ENCODE measurements at places on chromosomes 13 and 19.
A peak's percentile ranks its signal among the peaks of the same experiment; 100 is the strongest.

- DNase-seq, result no peak
Measured at GRCh38 chr13:111534751-111535522, 214.5 kb downstream of the TEX29 start.

DNA sequence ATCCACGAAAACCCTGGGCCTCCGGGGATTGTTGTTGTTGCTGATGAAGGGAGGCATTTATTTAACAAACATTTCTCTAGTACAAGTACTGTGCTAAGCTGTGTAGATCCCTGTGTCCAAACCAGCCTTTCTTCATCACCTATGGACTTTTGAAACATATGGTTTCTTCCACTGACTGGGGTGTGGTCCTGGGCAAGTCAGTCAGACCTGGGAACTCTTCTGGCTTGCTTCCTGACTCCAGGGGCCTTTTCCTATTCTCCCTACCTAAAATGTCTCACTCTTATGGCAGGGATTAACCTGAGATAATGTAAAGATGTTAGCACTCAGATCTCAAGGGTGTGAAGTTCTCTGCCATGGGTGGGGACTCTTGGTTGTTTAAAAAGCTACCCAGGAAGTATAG lies 46.8 kb downstream of the EFNB2 start:
- DNase-seq, result no peak

DNA sequence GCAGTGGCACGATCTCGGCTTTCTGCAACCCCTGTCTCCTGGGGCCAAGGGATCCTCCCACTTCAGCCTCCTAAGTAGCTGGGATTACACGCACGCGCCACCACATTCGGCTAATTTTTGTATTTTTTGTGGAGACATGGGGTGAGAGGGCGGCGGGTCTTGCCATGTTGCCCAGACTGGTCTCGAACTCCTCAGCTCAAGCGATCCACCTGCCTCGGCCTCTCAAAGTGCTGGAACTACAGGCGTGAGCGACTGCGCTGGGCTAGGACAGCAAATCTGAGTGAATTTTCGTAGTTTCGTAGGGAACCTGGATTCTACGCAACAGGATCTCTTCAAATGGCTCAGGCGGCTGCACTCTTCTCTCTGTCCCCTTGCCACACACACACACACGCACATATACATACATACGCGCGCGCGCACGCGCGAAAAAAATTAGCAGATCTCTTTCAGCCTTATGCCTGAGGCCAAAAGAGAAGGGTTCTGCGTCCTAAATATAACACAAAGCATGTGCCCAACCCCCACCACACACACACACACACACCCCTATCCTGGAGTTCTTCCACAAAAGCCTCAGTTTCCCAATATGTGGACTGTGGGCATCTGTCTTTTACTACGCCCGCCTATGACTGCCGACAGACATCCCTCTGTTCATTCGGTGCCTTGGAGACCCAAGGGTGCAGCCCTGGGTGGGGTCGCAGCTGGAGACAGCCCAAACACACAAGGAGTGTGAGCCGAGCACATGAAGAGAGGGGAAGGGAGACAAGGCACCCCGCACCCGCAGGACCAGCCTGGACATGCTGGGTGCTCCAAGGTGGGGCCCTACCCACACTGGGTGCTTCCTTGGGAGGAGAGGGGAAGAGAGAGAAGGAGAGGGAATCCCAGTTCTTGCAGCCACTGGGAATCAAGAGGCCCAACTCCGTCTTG lies 616 bp downstream of the PINLYP start:
- DNase-seq, result no peak

DNA sequence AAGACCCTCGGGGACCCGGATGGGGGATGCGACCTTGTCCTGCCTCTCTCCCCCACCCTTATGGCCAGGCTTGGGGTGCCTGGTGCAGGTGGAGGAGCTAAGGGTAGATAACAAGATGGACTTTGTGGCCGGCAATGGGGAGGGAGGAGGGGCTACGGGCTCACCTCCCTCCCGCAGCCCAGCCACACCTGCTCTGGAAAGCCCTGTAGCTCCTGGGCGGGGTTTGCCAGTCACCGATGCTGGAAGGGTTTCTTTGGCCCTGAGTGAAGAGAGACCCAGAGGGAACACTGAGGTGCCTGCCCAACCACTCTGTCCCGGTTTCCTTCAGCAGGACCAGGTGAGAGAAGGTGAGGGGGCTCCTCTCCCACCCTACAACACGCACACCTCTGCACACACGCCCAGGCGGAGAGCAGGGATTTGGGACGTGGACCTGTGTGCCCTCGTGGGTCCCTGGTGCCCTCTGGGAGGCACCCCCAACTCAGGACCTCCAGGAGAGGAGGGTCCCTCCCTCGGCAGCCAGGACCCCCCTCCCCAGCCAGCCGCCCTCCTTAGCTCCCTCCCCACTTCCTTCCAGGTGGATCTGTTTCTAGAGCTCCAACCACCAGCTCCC lies at the start of gene FUT2:
TSS of gene FUT2 (plus strand) at position 229 of the 610 bp plus-strand sequence. CDS start 6,986 bp downstream, outside the sequence.
- no peak for DNase-seq

- no peak for DNase-seq
Measured at GRCh38 chr19:37975071-37975470, 68.1 kb downstream of the SIPA1L3 start.

DNA sequence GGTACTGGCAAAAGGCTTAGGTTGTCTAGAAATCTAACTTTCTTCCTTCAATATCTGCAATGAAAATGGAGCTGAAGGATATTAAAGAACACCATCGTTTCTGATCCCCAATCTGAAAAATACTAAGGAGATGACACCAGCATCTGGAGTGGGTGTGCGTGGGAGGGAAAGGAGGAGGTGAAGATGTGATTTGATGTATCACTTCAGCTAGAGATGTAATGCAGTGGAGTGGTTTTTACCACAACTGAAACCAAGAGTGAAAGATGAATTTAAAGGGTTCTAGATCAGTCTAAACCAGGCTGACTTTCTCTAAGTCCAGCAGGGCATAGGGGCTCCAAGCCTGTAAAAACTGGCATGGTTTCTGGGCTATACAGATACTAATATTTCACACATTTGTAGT lies 148.4 kb downstream of the AKAP11 start:
- no peak for DNase-seq

- peak; percentile 35 for DNase-seq
Measured at GRCh38 chr19:4732680-4733114, 9.1 kb upstream of the DPP9 start.

DNA sequence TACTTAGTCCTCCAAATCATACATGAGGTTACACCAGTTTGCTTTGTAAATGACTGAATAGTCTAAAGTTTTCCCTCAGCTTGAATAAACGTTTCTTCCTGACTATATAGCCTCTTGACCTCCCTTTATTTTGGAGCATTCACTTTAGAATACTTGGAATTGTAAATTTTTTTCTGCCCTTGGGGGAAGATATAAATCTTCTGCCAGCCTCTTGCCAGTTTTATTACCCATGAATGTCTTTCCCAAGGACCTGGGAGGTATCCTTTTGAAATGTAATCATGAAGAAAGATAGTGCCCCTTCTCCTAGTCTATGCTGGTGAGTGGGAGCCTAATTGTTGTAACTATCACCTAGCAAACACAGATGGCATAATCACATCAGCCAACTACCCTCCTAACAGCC lies 2033.9 kb upstream of the PCDH20 start:
- no peak for DNase-seq

All from Panc1 (cell line).